Body of pancreas (tissue), 4 donors: ENCODE measurements at places on chromosomes 12 and 14. TPM values are rescaled to one million over a fixed set of nuclear protein-coding genes. Genes with fewer than 3 reads are reported as not detected.

BCL11B gene
- total RNA-seq: not detected

PA2G4 gene
- 107 TPM for total RNA-seq

KRT2 gene
- total RNA-seq: not detected

DNA sequence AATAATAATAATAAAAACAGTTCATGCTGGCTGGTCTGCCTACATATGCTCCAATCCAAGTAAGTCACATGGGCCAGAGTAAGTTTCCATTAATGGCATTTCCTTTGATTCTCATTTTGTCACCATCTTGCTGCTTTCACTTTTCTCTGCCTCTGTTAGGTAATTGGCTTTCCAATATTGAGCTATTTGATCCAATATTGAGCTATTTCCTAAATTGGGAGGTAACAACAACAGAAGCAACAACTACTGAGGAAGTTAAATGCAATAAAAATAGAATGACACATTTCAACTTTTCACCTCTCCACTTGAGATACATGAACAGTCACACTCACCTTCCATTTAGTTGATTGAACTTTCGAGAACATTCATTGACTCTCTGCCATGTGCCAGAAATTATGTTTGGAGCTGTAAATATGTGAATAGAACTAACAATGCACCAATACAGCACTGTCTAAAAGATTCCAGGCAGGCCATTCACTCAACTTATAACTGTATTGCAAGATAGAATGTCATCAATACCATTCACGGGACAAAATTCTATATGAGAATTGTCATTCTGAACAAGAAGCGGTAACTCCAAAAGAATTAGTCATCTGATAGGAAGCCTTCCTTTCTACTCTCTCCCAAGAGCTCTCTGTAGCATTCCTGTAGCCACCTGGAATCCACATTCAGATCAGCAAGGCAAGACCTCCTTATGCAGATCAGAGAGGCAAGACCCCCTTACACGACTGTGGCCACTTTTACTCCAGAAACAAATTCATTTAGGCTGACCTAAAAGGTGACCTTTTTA lies 136.4 kb downstream of the PHLDA1 start:
- no peaks in the 10 kb centered on the region for H3K4me1 ChIP-seq
- DNase-seq: no peak
- no peaks in the 10 kb centered on the region for H3K27me3 ChIP-seq

- DNase-seq: no peak
- no peaks in the 10 kb centered on the region for H3K4me1 ChIP-seq
- no peaks in the 10 kb centered on the region for H3K36me3 ChIP-seq
- H3K4me3 ChIP-seq: no peak overlapping the region
Measured at GRCh38 chr12:81502912-81503695, 256.0 kb downstream of the PPFIA2 start.

- H3K27ac ChIP-seq: no peak overlapping the region
- no peaks in the 10 kb centered on the region for H3K27me3 ChIP-seq
- H3K4me1 ChIP-seq: peaks cover 16% of the 10 kb centered on the region
- H3K4me3 ChIP-seq: no peak overlapping the region
- DNase-seq: no peak
- no peaks in the 10 kb centered on the region for H3K36me3 ChIP-seq
Measured at GRCh38 chr14:65792208-65792905, 379.8 kb downstream of the FUT8 start.

GRCh38 chr12:50019524-50019923 lies 5.8 kb downstream of the RACGAP1 start:
- no peaks in the 10 kb centered on the region for H3K36me3 ChIP-seq
- H3K27me3 ChIP-seq: no peaks in the 10 kb centered on the region
- no peak overlapping the region for H3K4me3 ChIP-seq
- H3K27ac ChIP-seq: no peak overlapping the region
- H3K4me1 ChIP-seq: peaks cover under 1% of the 10 kb centered on the region
- DNase-seq: no peak
